ENCODE measurements at places on chromosomes 7 and 10.

- DNase-seq = no peak
- no peak overlapping the region for H3K27ac ChIP-seq
- H3K27me3 ChIP-seq = no peaks in the 10 kb centered on the region
- no peaks in the 10 kb centered on the region for H3K4me1 ChIP-seq
- H3K36me3 ChIP-seq = no peaks in the 10 kb centered on the region
Observed at GRCh38 chr10:55500931-55501559, 700.0 kb upstream of the PCDH15 start.

- peaks cover 7% of the 10 kb centered on the region for H3K36me3 ChIP-seq
- no peak overlapping the region for H3K4me3 ChIP-seq
- H3K4me1 ChIP-seq = no peaks in the 10 kb centered on the region
- H3K27me3 ChIP-seq = no peaks in the 10 kb centered on the region
- no peak for DNase-seq
- H3K27ac ChIP-seq = no peak overlapping the region
Observed at GRCh38 chr7:153370092-153370491, 610.5 kb downstream of the ACTR3B start.

DNA sequence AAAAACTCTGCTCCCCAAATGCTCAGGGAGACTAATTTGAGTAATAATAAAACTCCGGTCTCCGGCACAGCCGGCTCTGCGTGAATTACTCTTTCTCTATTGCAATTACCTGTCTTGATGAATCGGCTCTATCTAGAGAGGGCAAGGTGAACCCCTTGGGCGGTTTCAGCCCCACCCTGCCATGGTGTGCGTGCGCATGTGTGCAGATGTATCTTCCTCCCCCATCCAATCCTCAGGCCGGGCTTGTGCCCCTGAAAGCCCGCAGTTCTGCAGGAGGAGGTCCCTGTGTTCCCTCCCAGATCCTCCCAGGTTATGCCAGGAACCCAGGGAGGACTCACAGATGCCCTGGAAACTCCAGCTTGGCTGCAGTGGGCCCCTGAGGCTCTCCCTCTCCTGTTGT lies 48.3 kb upstream of the MYL10 start:
- H3K27me3 ChIP-seq = no peaks in the 10 kb centered on the region
- H3K4me1 ChIP-seq = no peaks in the 10 kb centered on the region
- no peak for DNase-seq
- H3K27ac ChIP-seq = no peak overlapping the region

GRCh38 chr7:30941582-30942323 lies 22.0 kb upstream of the GHRHR start:
- H3K4me1 ChIP-seq = no peaks in the 10 kb centered on the region
- H3K36me3 ChIP-seq = no peaks in the 10 kb centered on the region
- H3K27ac ChIP-seq = no peak overlapping the region
- DNase-seq = no peak

- H3K4me1 ChIP-seq = peaks cover 74% of the 10 kb centered on the region
- peaks cover 4% of the 10 kb centered on the region for H3K36me3 ChIP-seq
- no peak overlapping the region for H3K4me3 ChIP-seq
- no peak overlapping the region for H3K27ac ChIP-seq
- peak; percentile 51 for DNase-seq
- H3K27me3 ChIP-seq = no peaks in the 10 kb centered on the region
Observed at GRCh38 chr7:22447762-22448161, 52.2 kb downstream of the STEAP1B start.

DNA sequence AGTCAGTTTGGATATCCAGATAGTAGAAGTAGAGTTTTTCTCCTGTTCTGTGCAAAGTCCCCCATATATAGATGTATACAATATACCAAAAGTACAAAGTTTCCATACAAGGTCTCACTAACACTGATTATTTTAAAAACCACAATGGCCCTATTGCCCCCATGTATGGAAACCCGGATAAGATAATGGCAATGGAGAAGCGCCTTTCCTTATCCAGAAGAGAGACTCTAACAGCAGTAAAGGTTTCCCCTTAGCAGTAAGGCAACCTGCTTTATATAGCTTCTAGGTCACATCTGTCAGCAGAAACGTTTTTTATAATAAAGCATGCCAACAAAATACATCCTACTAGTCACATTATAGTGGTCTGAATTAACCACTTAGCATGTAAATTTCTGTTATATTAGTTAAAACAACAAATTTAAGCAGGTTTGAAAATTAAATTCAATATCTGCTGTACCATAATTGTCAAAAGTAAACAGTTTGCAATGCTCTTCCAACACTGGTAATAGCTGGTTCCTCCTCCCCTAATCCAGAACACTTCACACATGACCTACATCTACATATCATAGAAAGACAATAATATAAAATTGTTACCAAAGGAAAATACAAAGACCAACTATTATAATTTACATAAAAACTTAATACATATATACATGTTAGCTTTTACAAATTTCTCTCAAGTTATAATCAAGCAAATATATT lies 22.4 kb downstream of the USP6NL start:
- H3K27me3 ChIP-seq = no peaks in the 10 kb centered on the region
- H3K4me1 ChIP-seq = peaks cover 52% of the 10 kb centered on the region
- H3K27ac ChIP-seq = peak overlapping the region; percentile 56
- H3K4me3 ChIP-seq = no peak overlapping the region
- no peak for DNase-seq

GRCh38 chr10:75335191-75335590 lies 66.4 kb downstream of the ZNF503 start:
- H3K4me3 ChIP-seq = no peak overlapping the region
- H3K36me3 ChIP-seq = peaks cover 10% of the 10 kb centered on the region
- H3K27me3 ChIP-seq = peaks cover 20% of the 10 kb centered on the region
- H3K4me1 ChIP-seq = peaks cover 10% of the 10 kb centered on the region
- H3K27ac ChIP-seq = no peak overlapping the region

GRCh38 chr7:12398186-12398585 lies 5.5 kb downstream of the VWDE start:
- peaks cover 4% of the 10 kb centered on the region for H3K4me1 ChIP-seq
- H3K36me3 ChIP-seq = peaks cover 14% of the 10 kb centered on the region
- H3K27ac ChIP-seq = no peak overlapping the region
- no peak overlapping the region for H3K4me3 ChIP-seq
- DNase-seq = no peak
